ENCODE measurements at places on chromosomes 5 and 9. TPM values are rescaled to one million over a fixed set of nuclear protein-coding genes. Genes with fewer than 3 reads are reported as not detected.

The MYOZ3 gene
- not detected for total RNA-seq

The TLX3 gene
- total RNA-seq = not detected

The C9orf50 gene
- total RNA-seq = not detected

The CCDC180 gene
- total RNA-seq = 11.1 TPM

The PCDHGA6 gene
- total RNA-seq = 0.28 TPM

The FOCAD gene
- total RNA-seq = 21.3 TPM

The SLC6A19 gene
- not detected for total RNA-seq

The WWC1 gene
- 0.83 TPM for total RNA-seq

The MTRR gene
- total RNA-seq = 66.9 TPM

The SLC34A1 gene
- 0.13 TPM for total RNA-seq

The CNTNAP3 gene
- total RNA-seq = not detected

The NMUR2 gene
- total RNA-seq = not detected

The AIF1L gene
- total RNA-seq = 0.67 TPM

The ARL14EPL gene
- total RNA-seq = not detected

The OBP2B gene
- not detected for total RNA-seq

The ARID3C gene
- total RNA-seq = 0.38 TPM

The TAF11L8 gene
- not detected for total RNA-seq

The HAND1 gene
- not detected for total RNA-seq

The HTR1A gene
- total RNA-seq = not detected

The SGTB gene
- 30.5 TPM for total RNA-seq

The PCDHA1 gene
- total RNA-seq = not detected

The CORO2A gene
- 12.3 TPM for total RNA-seq

The GPX8 gene
- total RNA-seq = not detected

The KIF4B gene
- not detected for total RNA-seq

The RNF180 gene
- total RNA-seq = not detected

Measured in T-cell (primary cell).